ENCODE measurements at places on chromosomes 2 and 18.

DNA sequence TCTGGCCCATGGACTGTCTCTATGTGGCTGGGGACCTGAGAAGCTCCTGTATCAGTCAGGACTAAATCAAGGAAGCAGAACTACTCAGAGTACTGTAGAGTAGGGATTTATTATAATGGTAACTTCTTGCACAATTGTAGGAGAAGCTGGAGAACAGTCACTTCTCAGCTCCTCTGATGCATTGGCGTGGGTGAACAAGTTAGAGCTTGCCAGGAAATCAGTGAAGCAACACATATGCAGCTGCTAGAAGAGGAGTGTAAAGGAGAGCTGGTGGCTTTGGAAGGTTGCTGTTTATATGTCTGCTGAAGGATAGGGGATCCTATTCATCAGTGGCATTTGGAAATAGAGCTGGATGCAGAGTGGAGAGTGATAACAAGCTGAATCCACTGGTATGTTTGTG, 215.5 kb upstream of the CWC22 start:
- no peak for DNase-seq

DNA sequence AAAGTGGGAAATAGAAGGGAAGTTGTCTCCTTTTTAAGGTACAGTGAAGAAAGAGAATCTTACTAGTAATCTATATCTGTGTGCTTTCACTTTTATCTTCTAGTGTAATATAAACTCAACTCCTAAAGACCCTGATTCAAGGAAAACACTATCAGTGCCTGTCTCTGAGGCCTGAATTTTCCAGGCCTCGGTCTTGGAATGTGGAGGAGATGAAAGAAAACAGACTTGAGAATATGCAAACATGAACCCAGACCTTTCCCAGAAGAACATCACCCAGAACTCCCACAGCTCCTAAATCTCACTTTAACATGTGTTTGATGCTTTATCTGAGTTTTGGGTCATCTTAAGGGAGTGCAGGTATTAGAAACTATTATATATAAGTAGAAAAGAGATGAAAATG, 51.8 kb downstream of the EPB41L5 start:
- DNase-seq, result no peak

DNA sequence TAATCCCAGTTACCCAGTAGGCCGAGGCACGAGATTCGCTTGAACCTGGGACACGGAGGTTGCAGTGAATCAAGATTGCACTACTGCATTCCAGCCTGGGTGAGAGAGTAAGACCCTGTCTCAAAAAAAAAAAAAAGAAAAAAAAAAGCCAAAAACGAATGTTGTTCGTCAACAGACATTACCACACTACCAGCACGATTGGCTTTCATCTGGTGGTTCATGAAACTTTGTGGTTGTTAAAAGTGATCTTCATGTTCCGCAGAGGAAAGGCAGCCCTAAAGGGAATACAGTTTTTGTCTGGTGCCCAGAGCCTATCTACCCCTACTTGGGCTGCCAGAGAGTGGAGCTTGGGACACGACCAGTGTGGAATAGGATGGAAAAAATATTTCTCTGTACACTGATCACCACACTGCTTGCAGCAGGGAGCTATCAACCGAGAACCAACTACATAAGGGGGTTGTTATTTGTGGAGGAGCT, 13.6 kb upstream of the CXCR4 start:
- no peak for DNase-seq

DNA sequence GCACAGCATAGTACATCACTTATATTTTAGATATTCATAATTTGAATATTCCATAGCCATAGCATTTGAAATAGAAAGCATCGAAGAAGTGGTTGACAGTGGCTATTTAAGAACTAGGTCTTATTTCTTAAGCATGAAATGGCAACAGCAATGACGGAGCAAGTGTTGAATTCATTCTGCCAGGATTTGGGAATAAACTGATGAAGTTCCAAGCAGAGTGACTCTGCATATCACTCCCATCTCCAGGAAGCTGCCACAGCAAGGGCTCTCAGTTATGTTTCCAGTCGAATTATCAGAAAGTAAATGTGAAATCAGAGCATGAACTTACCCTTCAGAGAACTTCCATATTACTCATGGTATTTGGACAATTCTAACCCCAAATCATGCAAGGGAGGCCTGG, 208.1 kb downstream of the IKZF2 start:
- DNase-seq, result no peak

DNA sequence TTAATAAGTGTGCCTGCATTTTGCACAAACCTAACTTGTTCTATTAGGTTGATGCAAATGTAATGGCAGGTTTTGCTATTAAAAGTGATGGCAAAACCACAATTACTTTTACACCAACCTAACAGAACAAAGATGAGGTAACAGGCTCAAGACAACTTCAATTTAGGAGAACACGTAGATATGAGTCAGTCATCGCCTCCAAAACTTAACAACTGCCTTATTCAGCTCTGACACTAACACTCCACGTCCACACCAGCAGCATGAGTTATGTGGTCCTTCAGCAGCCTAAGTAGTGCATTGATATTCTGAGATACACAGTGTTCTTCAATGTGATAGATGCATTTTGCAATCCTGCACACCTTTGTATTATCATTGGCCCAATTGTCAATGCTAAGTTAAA, 1175.1 kb upstream of the ACVR2A start:
- DNase-seq, result no peak

DNA sequence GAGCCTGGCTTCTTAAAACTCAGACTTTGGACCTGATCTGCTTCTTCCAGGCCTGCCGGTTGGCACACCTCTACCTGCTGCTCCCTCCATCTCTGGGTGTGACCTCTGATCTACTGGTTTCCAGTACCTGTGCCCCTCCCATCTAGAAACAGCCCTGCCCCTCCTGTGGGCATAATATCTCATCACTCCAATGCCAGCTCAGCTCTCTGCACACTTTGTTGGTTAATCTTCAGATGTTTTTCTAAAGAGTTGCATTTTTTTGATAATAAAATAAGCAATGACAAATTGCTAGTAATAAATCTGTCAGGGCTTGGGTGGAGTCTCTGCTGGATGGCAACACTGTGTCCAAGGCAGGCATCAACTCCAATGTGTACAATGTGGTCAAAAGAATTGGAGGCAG, 89.6 kb upstream of the PPP1CB start:
- no peak for DNase-seq

- DNase-seq, result no peak
These were observed 205.0 kb upstream of the ZNF521 start for GRCh38 chr18:25557011-25557410.

- no peak for DNase-seq
These were observed 189.9 kb upstream of the TANK start for GRCh38 chr2:160970052-160970965.
